ENCODE measurements at places on chromosomes 2 and 18.
A peak's percentile ranks its signal among the peaks of the same experiment; 100 is the strongest.

DNA sequence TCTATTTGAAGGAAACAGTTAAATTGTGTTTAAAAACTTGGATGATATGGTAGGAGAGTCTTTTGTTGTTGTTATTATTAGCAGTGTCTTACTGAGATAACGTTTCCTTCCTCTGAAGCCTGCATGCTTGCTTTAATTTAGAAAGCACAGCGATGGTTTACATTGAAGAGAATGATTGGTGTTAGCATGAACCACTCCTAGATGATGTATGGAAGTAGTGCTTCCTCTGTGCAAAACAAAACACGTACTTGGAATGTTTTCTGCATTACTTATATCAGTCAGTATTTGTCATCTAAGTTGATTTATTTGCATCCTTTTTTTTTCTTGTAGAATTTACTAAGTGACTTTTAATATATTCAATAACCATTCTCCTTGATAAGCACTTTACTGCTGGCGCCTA is 89.0 kb downstream of the UGGT1 start:
- DNase-seq: no peak

DNA sequence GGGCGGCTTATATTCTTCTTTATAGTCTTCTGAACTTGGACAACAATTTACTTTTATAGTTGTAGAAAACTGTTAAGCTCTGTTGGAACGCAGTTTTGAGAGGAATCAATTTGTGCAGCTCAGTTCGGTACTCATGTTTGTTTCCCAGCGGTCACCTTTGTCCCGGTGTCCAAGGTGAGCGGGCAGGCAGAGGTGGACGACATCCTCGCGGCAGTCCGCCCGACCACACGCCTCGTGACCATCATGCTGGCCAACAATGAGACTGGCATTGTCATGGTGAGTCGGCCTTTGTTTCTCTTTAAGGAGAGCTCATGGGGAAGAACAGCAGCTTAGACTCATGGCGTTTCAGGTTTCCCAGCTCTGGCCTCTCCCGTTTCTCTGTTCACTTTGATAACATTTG is 18.6 kb upstream of the ESPNL start:
- DNase-seq: no peak

- peak; percentile 58 for DNase-seq
These were observed 6.0 kb downstream of the TMEM214 start for GRCh38 chr2:27038631-27039339.

DNA sequence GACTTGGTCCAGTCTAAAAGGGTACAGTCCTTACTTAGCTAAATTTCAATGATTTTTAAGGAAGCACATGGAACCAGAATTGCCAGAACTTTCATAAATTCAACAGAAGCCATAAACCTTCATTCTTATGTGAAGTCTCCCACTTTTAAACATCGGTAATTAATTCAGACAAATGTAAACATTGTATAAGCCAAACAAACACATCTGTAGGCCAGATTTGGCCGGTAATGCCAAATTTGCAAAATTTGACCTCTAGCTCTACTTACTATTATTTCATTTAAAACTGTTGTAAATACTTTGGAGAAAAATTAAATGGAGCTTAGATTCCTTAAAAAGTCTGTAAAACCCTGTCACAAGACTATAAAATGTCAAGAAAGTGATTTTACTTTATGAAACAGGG is 83.2 kb upstream of the GALNT5 start:
- DNase-seq: no peak

GRCh38 chr2:46843316-46843715 is 72.3 kb downstream of the MCFD2 start:
- no peak for DNase-seq

GRCh38 chr2:119119999-119120756 is 38.4 kb downstream of the C1QL2 start:
- no peak for DNase-seq

DNA sequence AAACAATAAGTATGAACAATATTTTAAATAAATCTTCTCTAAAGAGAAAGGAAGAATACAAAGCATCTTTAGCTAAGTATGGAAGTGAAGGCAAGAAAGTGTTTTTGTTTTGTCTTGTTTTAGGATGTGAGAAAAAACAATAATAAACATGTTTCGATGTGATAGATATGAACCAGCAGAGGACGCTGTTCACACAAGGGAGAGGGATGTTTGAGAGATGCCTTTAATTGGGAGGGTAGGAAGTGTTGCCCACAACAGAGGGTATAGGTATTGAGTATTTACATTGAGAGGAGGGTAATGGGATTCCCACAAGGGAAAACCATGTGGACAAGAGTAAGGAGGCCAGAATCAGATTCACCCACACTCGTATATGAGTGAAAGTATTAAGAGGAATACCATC is 55.1 kb downstream of the CDH19 start:
- no peak for DNase-seq

DNA sequence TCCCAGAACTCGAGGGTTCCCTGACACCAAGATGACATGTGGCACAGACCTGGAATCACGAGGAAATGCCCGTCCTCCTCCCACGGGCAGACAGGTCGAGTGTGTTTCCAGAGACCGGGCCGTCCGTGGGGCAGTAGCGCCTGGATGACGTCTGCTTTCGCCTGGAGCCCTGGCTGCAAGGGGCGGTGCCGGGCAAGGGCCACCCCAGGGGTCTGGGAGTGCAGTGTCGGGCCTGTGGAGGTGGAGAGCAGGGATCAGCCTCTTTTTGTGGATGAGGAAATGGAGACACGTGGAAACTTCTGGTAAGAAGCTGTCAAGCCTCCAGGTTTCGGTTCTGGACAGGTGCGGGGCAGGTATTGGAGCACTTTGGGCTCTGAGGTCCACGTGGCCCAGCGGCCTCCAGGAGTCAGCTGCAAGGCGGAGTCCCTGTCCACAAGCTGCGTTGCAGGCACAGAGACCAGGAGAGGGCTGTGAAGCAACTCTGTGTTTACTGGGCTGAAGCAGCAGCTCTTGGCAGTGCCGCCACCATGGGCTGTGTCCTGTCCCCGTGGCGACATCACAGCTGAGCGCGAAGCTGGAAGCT is 25.6 kb downstream of the NFATC1 start:
- peak; percentile 67 for DNase-seq

DNA sequence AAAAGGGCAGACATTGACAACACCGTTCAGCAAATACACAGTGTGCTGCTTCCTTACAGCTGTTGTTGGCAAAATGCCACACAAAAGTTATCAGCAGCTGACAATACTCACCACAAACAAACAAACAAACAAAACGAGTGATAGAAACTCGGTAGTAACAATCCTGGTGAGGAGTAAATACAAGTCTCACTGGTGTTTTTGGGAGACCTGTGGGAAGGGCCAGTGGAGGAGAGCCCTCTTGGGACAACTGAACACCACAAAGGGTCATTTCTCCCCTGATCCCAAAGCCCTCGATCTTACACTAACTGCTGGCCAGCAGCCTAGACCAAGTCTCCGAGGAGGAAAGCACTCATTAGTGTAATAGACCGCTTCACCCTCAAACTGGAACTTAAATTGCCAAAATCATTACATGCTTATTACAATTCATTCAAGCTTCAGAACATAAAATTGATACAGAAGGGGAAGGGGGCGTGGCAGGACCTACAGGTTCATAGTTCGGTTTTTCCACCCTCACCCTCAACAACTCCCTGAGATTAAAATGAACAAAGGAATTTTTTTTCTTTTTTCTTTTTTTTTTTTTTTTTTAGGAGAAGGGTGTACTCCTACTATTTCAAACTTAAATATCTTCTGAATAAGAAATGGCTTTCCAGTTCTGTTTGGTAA is 5.0 kb downstream of the AP1S3 start:
- DNase-seq: no peak

GRCh38 chr2:127715778-127716449 is 14.6 kb downstream of the SFT2D3 start:
- no peak for DNase-seq

- no peak for DNase-seq
These were observed 9.4 kb upstream of the ITGB6 start for GRCh38 chr2:160209516-160209856.

DNA sequence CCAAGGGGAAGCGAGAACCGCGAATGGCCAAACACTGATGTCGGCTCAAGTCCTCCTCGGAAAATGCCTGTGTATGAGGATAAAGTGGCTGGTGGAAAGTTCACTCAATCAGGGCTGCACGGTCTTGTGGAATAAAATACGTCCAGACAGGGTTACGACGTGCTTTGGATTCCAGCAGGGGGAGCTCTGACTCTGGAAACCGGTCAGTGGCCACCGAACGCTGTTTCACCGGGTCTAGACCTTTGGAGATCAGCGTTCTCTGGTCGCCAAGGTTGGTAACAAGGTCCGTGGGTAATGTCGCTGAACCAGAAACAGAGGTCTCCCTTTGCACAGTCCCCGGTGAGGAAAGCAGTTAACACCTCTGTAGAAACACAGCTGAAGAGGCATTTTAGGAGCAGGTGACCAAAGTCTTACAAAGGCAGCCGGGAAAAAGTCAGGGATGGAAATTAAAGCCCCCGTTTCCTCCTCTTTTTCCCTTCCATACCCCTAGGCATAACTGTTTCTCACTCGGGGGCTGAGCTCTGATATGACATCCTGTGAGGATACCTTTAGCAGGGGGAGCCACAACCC is 47.8 kb downstream of the CDCA7 start:
- DNase-seq: peak; percentile 85

DNA sequence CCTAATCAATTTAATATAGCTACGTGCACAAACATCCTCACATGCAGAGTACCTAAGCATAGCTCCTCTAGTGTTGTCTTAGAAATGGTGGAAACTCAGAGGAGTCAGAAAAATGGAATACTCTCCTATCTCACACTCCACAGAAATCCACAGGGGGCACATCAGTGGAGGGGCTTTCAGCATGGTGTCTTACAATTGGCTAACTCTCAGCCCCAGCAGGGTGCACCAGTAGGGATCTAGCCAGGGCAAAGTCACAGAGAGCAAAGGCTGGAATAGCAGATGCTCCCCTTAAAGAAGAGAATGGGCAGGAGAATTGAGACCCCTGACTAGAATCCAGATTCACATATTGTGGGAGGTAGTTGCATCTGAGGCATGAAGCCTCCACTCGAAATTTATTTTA is 135.7 kb downstream of the MAIP1 start:
- no peak for DNase-seq

DNA sequence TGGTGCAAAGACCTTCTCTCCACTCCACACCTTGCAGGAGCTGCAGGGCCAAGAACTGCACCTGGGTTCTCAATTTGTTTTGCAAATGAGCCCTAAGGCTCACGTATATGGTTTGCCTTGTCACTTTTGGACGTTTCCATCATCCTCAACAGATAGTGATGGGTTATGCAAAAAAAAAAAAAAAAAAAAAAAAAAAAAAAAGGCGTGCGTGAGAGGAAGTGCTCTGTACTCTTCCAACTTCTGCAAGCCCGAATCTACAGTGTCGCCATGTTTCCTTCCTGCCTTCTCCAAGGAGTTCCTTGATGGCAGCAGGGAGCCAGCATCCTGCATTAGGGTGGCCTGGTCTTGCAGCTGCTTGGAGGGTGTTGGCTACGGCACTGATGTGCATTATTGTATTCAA is 4.0 kb upstream of the INHBB start:
- DNase-seq: no peak

DNA sequence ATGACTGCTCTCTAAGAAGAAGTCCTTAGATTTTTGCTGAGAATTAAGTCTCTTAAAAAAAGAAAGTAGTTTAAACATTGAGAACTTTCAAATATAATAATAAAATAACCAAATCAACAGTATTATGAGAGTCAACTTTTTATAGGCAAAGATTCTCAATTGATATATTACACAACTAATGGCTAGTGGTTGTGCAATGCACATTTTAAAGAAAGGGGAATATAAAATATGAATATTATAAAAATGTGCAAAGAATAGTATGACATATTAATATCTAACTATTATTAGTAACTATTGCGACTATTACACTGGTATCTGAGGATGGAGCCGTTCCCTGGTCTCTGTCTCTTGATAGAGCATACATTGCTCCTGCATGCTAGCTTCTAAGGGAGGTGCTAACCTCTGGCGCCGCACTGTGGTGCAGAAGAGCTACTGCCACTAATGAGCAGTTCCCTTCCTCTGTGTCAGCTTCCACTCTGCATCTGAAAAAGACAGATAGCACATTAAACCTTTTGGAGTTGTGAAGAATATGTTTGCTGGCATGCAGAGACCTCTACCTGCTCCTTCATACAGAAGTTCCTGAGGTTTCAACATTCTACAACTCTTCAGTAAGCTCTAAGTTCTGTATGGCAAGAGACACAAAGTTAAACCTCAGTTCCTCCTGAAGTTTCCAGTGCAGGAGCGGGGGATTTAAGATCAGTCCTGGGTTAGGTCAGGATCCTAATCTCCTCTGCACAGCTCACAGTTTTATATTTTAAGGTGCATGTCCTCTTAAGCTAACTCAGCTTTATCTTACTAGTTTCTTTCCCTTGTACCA is 3.5 kb upstream of the SLC9A2 start:
- peak; percentile 88 for DNase-seq

- no peak for DNase-seq
These were observed 311.9 kb upstream of the EPHA4 start for GRCh38 chr2:221883976-221884375.

DNA sequence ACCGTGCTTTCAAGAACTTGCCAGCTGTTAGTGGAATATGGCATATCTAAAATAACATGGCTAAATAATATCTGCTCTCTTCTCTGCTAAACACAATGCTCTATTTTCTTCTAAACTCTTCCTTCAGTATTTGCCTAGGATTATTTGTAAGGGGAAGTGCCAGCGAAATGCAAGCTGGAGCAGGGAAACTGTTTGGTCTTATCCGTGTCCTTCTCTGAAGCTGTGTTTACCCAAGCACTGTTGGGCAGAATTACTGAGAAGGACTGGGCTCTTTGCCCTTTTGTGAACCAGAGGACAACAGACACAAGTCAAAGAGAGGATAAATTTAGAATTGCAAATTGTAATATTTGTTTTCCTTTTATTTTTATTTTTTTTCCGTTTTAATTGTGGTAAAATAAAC is 23.6 kb downstream of the CPO start:
- DNase-seq: no peak

- no peak for DNase-seq
These were observed 74.3 kb upstream of the NPAS2 start for GRCh38 chr2:100745604-100746003.

- no peak for DNase-seq
These were observed 34.7 kb downstream of the ONECUT2 start for GRCh38 chr18:57469884-57470283.

DNA sequence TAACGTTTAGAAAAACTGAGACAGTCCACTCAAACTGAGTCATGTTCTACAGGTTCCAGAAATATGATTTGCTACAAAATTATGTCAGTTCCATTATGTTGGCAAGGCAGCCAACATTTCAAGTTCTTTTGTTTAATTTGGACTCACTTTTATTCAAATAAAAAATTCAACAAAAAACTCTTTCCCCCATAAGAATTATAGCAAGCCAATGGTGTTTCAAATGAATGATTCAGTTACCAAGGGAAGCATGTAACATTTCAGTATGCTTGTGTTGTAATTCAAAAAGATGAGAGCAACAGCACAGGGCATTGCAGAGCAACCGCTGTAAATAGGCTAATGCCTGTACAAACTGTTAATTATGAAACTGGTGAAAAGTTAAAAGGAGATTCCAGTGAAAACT is 140.8 kb downstream of the FIGN start:
- no peak for DNase-seq

Data from spleen (tissue), 13 donors.